ENCODE measurements at places on chromosomes 4 and X.

GRCh38 chrX:151981129-151981528 lies 6.7 kb upstream of the GABRE start:
- DNase-seq: no peak

GRCh38 chrX:71541210-71542022 lies 8.5 kb downstream of the OGT start:
- no peak for DNase-seq

- DNase-seq: no peak
These were observed 100.2 kb downstream of the LNX1 start for GRCh38 chr4:53490965-53491622.

DNA sequence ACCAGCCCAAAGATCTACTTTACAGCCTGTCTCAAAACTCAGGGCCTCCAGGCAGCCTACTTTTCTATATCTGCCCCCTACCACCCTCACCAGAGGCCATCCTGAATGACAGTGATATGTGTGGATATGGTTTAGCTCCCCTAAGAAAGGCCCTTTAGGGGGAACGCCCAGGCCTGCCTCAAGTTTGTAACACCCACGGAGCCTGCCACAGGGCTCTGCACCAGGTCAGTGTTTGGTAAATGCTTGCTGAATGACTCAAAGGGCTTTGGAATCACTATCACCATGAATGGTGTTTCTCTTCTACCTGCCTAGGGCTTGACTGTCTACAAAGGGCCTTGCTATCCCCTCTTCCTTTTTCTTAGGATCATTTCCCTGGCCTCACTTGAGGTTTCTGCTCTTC lies 11.3 kb upstream of the LONRF3 start:
- no peak for DNase-seq

DNA sequence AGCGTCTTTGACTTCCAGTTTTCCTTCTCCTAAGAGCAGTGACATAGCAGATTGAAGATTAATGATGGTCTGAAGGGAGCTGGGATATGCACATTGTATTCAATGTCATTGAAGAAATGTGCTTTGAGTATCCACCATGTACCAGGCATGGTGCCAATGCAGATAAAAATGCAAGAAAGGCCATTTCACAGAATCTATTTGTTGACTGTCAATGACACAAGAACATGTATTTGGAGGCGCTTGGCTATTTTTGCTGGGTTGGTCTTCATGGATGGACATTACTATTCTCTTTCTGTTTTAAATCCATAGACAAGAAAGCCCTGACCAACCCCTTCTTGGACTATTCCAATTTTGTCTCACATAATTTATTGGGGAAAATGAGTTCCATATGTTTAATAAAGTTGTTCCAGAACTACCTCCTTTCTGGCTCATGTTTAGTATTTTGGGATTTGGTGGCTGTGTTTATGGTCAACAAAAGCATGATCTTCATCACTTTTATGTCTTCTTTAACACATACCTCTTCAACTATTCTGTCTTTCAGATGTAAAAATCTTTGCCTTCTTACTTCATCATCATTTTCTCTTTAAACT lies 174.5 kb downstream of the CPE start:
- no peak for DNase-seq

DNA sequence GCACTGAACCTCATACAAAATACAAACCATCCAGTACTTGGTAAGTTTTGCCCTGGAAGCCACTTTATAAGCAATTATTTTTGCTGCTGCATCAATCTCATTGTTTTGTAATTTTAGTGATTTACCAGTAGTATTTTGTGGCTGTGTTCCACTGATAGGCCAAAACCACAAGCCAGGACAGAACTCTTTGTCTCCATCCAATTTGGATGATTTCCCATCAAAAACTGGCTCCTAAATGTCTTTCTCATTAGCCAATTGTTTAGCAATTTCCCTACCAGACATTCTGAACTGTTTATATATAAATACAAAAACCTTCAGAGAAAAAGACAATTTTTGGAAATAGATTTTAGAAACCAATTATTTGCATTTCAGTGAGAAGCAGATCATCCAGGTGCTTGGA lies 4.4 kb downstream of the GSPT2 start:
- DNase-seq: no peak

GRCh38 chr4:77001907-77002306 lies 52.4 kb downstream of the SEPTIN11 start:
- DNase-seq: no peak

DNA sequence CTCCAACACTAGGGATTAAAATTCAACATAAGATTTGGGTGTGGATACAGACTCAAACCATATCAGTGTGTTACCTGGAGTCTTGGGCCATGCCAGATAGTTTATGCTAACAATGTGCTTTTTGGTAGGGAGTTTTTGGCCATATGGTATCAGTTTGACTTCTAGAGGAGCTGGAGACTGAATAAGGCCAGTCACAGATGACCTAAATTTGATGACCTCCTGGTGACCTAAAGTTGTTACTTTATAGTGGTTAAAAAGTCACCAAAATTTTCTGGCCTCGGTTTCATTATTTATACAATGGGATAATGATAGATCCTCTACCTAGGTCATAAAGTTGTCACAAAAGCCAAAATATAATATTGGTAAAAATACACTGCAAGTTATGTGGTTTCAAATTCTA lies 877.1 kb downstream of the RAPGEF2 start:
- no peak for DNase-seq

DNA sequence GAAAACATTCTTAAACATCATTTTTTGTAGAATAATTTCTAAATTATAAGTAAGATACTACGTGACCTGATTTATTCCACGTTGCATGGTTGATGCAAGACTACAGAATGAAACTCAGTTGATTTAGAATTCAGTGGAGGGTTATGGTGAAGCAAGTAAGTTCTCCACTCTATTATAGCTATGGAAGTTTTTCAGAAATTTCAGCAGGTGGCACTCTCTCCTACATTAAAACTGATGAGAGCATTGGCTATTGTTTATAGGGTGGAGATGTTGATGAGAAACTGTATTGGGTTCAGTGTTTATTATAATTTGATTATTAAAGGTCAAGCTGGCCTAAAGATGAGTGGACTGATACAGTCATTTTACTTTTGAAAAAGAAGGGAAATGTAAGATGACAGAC lies 88.0 kb downstream of the FNIP2 start:
- DNase-seq: no peak

DNA sequence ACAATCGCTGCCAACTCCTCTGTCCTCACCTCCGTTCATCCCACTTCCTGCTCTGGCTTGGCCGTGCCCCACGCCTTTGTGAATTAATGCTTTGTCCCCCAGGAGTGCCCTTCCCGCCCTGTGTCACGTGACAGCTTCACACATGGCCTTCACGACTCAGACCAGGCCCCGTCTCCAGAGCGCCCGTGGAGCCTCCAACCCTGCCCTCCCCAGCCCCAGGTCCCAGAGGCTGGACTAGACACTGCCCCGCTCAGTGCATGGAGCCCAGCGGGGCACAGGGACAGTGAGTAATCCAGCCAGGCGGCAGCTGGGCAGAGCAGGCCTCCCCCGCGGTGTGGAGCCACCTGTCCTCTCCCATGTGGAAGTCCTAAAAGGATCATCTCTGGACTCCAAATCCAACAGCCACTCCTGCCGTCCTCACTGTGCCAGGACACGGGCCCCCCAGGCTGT lies 7.4 kb downstream of the ADRA2C start:
- DNase-seq: no peak

DNA sequence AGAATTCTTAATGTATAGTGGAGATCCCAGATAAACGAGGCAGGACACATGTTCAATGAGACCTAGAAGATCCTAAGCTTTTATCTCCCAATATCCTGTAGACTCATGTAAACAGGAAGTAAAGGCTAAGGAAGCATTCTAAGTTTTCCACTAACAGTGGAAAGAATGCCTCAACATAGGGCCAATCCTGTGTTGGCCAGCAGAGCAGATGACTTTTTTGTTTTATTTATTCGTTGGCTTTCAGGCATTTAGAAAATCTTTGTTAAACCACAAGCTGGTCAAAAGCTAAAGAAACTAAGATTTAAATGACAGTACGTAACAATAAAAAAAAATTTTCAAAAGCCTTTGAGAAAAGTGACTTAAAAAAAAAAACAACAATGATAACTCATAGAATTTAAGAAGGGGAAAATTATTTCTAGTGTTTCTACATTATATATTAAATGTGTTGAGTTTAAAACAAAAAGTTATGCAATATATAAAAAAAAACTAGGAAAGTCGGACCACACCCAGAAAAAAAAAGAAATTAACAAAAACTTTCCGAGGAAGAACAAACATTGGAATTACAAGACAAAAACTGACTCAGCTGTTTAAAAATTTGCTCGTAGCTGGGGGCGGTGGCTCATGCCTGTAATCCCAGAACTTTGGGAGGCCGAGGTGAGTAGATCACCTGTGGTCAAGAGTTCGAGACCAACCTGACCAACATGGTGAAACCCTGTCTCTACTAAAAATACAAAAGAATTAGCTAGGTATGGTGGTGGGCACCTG lies 759.3 kb downstream of the FSTL5 start:
- no peak for DNase-seq

DNA sequence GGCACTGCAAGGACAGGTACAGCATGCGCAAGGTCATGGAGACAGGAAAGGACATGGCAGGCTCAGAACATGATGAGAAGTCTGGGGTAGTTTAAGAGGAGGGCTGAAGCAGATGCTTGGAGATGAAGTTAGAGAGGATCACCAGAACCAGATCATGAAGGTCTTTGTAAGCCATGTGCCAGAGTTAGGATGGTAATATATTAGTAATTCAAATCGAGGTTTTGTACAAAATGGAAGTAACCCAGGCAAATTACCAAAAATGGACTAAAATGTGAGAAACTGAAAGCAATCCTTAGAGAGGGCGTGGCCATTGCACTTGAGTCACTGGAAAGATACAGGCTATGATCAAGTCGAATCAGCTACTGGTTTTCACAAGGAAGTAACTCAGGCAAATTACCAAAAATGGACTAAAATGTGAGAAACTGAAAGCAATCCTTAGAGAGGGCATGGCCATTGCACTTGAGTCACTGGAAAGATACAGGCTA lies 13.5 kb downstream of the RXFP1 start:
- no peak for DNase-seq

GRCh38 chrX:53587795-53588420 lies 98.6 kb downstream of the HUWE1 start:
- no peak for DNase-seq

GRCh38 chr4:72670521-72670920 lies 101.5 kb upstream of the ADAMTS3 start:
- DNase-seq: no peak

GRCh38 chrX:129768186-129768585 lies 11.6 kb upstream of the SASH3 start:
- no peak for DNase-seq

- no peak for DNase-seq
These were observed 1618.0 kb upstream of the PCDH10 start for GRCh38 chr4:131531087-131531486.

GRCh38 chr4:113756005-113756410 lies 5.5 kb downstream of the CAMK2D start:
- no peak for DNase-seq

DNA sequence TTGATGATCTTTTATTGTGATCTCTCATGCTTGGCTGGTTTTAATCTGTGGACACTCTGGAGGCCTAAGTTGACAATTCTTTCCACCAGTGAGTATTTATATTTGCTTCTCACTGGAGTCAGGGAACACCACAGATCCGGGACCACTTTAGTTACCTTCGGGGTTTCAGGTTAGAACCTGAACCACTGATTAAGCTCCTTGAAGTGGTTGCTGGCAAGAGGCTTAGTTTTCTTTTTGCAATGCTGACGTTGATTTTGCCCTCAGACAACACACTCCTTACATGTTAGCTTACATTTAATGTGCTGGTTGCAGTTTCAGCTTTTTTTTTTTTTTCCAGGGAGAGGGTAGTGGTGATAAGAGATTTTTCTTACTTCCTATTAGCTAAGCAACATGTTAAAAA lies 10.5 kb upstream of the ZNF330 start:
- DNase-seq: no peak

- no peak for DNase-seq
These were observed 169.9 kb downstream of the AFF2 start for GRCh38 chrX:148670277-148670676.

DNA sequence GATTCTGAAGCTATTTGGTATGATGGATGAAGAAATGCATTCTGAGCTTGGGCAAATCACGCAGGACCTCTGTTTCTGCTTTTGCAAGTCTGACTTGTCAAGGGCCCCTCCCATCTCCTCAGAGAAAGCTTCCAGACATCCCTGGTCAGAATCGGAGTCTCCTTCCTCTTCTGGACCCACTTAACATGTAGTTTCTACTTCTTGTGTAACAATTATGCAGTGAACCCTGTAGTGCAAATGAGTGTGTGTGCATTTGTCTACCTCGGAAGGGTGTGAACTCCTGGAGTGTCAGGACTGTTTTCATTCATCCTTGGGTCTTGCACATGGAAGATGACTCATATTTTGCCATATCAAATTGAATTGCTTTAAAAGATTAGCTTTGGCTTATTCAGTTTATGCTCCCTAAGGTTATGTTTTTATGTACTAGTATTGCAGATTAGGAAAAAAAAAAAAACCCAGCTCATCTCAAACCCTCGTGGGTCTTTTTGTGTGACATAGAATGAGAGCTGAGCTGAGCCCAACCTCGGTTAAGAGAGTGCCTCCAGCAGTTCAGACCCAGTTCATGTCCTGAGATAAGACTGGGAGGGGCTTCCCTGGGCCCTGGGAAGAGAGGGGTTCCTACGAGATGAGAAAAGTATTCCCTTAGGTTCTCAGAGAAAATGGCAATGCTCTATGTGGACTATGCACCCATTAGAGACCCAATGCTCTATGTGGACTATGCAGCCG lies 61.1 kb upstream of the RPL34 start:
- no peak for DNase-seq

DNA sequence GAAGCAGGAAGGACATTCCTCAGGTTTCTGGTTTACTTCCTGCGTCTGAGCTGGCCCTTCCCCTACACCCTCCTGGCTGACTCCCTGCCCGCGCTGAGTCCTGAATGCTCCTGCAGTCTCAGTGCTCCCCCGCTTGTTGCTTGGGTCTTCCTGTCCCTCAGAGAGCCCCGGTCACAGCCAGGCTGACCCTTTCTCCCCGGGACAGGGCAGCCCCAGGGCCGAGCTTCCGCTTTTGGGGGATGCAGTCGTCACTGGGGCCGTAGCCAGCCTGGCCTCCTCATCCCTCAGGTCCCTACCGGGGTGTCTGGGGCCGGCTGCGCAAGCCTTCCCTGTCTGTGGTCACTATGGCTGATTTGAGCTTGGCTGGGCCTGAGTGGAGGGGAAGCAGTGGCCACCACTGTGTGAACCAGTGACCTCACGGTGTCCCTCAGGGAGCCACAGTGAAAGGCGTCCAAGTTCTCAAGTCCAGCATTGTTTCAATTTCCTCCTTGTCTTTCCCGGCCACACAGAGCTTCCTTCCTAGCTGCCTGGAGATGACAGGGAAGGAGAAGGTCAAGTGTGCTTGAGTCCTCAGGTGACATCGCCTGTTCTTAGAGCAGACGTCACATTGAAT lies 34.1 kb upstream of the ASMTL start:
- no peak for DNase-seq

DNA sequence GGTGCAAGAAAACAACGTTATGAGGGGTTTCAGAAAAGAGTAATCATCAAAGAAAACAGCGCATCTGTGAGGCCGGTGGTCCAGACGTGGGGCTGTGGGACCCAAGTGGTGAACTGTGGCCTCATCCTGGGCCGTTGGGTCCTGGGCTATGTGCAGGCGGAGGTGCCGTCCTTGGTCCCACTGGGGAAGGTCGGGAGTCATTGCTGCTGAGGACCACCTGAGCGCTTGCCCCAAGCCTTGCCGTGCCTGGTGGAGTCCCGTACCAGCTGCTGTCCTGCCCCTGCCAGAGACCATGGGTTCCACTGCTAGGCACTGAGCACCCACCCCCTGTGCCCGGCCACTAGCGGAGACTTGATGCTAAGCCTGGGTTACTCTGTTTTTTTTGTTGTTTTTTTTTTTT lies 25.5 kb upstream of the UVSSA start:
- DNase-seq: no peak

- no peak for DNase-seq
These were observed 67.6 kb downstream of the SHOX start for GRCh38 chrX:698206-698605.

GRCh38 chr4:7803371-7803770 lies 136.3 kb downstream of the AFAP1 start:
- no peak for DNase-seq

All from effector memory CD8-positive, alpha-beta T cell (primary cell).